ENCODE measurements at places on chromosomes 6 and 20.

- DNase-seq: no peak
Observed at GRCh38 chr20:11270566-11270965, 596.8 kb upstream of the JAG1 start.

DNA sequence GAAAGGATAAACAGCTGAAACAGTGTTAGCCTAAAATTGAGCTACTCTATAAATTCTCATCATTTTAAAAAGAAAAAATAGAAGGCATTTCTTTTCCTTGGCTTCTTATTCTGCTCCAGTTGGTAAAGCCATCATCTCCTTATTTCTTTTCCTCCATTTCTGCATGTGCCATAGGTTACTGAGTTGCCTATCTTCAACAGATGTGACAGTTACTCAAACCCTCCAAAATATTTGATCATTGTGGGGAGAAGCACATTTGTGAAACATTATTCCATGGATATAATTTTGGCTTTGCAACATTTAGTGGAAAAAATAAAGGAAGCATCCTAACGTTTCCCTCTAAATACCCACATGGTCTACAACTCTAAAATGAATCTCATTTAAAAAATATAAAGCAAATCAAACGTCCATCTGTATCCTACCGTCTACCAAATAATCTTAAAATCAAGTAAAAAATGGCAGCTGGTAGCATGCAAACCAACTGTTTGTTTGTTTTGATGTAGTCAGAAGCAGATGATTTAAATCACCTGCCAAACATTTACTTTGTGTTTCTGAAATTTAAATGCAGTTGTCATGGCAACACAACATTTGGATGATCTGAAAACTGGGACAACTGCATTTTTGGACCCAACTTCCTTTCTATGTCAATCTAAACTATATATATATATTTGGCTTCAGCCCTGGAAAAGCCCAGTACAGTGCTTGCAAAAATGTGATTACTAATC lies 16.8 kb upstream of the SNX9 start:
- DNase-seq: no peak

DNA sequence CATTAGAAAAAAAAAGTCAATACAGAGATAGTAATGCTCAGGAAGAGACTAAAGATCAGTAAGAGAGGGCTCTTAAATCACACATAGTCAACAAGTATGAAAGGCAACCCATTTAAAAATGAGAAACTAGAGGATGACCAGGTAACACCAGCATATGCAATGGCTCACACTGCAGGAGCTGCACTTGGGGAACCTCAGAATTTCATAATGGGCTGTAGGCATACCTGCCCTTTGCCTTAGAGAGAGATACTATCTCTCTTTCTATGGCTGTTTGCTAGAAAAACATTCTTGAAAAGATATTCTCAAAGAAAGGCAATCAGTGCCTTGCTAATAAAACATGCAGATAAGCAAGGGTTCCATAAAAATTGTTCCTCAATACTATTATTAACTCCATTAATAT lies 33.2 kb downstream of the HMGCLL1 start:
- DNase-seq: no peak

DNA sequence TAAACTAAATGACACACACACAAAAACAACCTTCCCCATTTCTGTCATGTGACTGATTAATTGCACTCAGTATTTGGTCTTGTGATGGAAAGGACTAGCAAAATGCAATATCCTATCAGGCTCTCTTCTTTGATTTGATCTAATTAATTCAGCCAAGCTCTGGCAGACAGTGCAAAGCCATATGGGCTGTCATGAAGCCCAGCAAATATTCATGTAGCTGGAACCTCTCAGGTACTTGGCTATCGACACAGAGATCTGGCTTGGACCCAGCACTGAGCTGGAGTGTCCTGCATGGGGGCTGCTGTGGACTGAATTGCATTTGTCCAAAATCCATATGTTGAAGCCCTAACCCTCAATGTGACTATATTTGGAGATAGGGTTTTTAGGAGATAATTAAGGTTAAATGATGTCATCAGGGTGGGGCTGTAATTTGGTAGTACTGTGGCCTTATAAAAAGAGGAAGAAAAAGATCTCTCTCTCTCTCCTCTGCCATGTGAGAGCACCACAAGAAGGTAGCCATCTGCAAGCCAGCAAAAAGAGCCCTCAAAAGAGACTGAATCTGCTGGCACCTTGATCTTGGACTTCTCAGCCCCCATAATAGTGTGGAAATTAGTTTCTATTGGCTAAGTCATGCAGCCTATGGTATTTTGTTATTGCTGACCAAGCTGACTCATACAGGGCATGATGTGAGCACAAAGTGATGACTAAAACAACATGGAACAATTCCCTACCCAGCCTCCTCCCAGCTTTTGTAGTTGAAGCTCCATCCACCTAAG lies 77.1 kb downstream of the STMND1 start:
- no peak for DNase-seq

GRCh38 chr20:24048024-24048611 lies 59.5 kb upstream of the GGTLC1 start:
- DNase-seq: no peak

GRCh38 chr6:100463630-100464161 lies 1.0 kb downstream of the SIM1 start:
- no peak for DNase-seq

DNA sequence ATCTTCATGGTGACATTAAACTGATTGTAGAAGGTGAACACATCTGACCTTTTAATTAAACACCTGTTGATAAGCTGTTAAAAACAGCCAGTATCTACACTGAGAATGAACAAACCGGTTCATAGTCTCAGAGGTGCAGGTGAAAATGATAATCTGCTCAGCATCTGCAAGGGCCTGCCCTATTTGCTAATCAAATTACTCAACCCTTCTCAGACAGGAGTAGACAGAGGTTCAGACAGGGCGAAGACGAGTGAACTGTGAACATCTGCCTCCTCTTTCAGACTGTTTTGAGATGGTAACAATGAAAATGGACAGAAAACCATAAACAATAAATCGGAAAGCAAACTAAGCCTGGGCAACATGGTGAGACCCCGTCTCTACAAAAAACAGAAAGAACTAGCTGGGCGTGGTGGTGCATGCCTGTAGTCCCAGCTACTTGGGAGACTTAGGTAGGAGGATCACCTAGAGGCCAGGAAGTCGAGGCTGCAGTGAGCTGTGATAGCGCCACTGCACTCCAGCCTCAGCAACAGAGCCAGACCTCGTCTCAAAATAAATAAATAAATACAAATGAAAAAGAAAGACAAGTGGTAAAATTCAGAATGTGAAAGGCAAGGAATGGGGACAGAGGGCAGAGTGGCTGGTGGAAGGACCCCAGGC lies 55.9 kb downstream of the NINL start:
- DNase-seq: no peak

GRCh38 chr6:35470663-35471120 lies 2.5 kb downstream of the RPL10A start:
- DNase-seq: no peak

DNA sequence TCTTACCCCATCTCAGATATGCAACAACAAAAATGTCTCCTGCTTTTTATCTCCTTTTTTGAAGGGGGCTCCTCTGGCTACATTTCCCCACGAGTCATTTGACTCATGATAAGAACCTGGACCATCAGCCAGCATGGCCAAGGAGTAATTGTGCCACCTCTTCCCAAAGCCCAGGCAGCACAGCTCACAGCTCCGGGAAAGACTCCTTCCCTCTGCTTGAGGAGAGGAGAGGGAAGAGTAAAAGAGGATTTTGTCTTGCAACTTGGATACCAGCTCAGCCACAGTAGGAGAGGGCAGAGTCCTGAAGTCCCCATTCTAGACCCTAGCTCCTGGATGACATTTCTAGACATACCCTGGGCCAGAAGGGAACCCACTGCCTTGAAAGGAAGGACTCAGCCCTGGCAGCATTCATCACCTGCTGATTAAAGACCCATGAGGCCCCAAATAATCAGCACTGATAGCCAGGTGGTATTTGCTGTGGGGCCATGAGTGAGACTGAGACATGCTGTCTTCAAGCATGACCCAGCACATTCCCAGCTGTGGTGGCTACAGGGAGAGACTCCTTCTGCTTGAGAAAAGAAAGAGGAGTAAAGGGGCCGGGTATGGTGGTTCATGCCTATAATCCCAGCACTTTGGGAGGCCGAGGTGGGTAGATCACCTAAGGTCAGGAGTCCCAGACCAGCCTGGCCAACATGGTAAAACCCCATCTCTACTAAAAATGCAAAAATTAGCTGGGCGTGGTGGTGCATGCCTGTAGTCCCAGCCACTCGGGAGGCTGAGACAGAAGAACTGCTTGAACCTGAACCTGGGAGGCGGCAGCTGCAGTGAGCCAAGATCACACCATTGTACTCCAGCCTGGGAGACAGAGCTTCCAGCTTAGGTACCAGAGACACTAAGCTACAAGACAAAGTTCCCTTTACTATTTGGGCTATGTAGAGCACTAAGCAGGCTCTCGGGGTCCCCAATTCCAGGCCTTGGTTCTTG lies 28.1 kb downstream of the NCOA6 start:
- no peak for DNase-seq

DNA sequence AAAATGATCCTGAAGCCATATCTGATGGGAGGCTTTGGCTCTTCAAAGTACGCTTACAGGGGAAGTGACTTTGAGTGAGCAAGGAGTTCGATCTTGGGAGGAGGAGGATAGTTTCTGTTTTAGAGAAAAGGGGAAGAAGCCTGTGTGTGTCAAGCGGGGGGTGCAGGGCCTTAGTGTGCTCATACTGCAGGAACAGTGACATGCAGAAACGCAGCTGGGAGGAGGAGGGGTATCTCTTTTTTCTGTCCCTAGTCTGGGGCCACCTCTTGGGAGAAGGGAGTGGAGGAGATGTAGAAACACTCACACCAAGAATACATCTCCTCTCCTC lies 19.8 kb downstream of the SIRPD start:
- no peak for DNase-seq

DNA sequence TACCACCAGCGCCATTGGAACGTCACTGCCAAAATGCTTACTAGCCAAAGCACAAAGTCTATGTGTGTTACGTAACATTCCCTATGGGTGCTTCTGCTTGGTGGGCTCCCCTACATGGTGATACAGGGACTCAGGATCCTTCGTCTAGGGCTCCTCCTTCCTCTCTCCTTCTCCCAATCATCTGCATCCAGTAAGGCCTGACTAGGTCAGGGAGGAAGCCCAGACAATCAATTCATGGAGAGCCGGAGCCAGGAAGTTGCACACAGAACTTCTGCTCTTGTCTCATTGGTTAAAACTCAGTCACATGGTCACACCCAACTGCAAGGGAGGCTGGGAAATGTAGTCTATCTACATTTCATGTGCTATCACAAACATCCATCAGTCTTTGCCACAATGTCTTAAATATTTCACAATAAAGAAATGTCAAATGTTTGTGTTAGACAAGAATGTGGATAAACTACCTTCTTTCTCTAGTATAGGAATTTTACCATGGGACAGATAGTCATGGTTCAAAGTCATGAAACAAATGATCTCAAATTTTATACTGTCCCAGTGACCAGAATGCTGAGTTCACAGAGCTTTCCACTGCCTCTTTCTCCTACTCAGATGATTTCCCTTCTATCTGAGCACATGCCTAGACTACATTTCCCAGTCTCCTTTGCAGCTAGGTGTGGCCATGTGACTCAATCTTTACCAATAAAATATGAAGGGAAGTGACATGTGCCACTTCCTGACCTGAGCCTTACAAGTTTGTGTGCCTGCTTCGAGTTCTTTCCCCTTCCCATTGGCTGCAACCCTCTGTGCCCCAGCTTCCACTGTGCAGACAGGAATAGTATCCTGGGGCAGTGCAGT lies 9.3 kb upstream of the KCNK15 start:
- DNase-seq: peak; percentile 38

DNA sequence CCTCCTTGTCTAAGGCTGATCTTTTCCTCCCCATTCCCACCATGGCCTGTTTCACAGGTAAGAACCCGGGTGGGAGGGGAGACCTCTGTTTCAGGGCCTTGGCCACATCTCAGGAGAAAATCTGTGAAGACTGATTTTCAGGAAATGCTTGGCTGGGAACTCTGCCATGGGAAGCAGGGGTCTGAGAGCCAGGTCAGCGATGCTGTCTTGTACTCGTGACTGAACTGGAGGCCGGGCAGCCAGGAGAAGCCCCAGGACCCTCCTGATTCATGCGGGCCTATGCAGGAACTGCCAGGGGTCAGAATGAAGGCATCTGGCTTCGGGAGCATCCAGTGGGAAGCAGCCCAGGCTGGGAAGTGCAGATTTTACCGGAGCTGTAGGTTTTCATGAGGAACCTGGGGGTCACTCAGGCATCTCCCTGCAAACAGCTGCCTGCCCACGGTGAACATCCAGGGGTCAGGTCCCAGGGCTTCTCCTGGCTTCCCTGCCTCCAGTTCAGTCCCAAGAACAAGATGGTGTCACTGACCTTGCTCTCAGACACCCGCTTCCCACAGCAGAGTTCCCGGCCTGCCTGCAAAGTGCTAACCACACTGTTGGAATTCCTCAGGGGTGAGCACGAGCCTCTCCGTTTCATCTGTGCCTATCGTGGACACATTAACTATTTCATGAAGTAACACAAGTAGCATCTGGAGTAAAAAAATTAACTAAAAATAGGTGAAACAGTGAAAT lies 90.2 kb upstream of the SULF2 start:
- DNase-seq: no peak

DNA sequence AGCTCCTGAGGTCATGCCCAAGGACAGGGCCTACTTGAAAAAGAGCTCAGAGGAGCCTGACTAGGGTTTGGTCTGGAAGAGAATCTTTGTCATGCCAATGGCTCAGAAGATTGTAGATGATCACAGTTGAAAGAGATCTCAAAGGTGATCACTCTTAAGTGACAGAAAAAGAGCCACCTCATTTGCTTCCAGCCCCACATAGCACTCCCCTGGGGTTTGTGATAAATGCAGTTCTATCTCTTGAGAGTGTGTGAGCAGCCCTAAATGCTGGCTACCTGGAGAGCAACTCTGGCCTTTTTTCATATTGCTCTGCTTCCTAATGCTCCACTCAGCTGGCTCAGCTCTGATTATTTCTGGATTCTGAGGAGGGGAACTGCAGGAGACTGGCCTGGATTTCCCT lies 39.3 kb downstream of the KLHL32 start:
- DNase-seq: no peak

- no peak for DNase-seq
Observed at GRCh38 chr6:135985471-135985870, 134.0 kb downstream of the PDE7B start.

GRCh38 chr6:53042112-53042511 lies 23.1 kb upstream of the FBXO9 start:
- DNase-seq: no peak

- DNase-seq: no peak
Observed at GRCh38 chr6:169960003-169960344, 208.6 kb downstream of the ERMARD start.

GRCh38 chr6:137102851-137103492 lies 58.2 kb upstream of the IL20RA start:
- peak; percentile 12 for DNase-seq

GRCh38 chr20:10856237-10857015 lies 182.6 kb upstream of the JAG1 start:
- DNase-seq: no peak

- no peak for DNase-seq
Observed at GRCh38 chr6:79928478-79928998, 18.8 kb downstream of the ELOVL4 start.

- no peak for DNase-seq
Observed at GRCh38 chr6:105890521-105891244, 195.5 kb upstream of the PRDM1 start.

- DNase-seq: peak; percentile 81
Observed at GRCh38 chr6:27157459-27158315, 89.8 kb upstream of the PRSS16 start.
